Omental fat pad (tissue), 4 donors: ENCODE measurements at places on chromosomes 5 and 9. TPM values are rescaled to one million over a fixed set of nuclear protein-coding genes. Genes with fewer than 3 reads are reported as not detected.

DNA sequence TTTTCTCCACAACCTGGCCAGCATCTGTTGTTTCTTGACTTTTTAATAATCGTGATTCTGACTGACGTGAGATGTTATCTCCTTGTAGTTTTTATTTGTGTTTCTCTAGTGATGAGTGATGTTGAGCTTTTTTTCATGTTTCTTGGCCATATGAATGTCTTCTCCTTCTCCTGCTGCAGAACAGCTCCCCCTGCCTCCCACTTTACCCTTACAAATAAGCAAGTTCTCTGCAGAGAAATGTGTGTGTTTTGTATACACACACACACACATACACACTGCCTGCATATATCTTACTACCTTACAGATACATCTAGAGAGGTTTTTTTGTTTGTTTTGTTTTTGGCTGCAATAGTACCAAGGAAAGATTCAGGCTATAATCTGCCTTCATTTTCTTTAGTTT lies 88.7 kb upstream of the PHF24 start:
- DNase-seq = no peak

CTSV gene
- total RNA-seq = 0.84 TPM

DNA sequence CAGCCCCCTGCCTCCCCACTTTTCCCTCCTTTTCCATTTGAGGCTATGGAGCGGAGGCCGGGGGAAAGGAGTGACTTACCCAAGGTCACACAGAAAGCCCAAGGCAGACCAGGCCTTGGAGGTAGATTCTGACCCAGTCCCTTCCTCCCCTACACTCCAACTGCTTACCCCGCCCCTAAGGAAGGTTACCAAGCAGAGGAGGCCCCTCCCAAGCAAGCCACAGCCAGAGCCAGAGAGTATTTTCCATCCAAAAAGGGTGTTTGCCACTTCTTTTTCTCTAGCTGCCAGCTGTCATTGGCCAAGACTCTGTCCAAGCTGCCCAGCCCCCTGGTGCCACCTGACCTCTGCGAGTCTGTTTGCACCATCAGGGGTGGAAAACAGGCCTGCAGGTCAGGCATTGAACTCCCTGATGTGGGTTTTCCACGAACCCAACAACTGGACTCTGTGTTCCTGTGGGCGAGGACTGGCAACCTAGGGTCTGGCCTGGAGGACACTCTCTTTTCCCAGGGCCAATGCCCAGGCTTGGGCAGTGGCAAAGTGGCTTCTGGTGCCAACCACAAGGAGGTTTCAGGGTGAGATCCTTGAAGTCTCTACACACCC lies 6.3 kb upstream of the ASS1 start:
- no peak for DNase-seq

DNA sequence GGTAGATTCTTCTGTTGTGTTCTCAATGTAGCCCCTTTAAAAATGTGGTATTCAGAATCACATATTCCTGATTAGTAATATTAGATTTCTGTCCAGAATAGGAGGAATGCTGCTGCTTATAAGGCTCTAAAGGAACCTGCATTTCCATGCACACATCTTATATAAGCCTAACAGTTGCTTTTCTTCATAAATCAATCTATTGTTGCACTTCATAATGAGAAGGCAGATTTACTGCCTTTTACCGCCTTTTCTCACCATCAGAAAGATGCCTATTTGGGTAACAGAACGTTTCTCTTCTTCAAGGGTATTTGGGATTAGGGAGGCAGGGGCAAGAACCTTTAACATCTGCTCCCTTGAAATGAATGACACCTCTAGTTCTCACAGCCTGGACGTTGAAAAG lies 243.4 kb downstream of the MLLT3 start:
- DNase-seq = no peak

PALM2AKAP2 gene
- total RNA-seq = 23.4 TPM

MRPL41 gene
- 78.5 TPM for total RNA-seq

TMEM174 gene
- not detected for total RNA-seq

POU5F2 gene
- total RNA-seq = 3.6 TPM

- no peak for DNase-seq
Observed at GRCh38 chr5:172043865-172044264, 37.4 kb upstream of the FBXW11 start.

DNA sequence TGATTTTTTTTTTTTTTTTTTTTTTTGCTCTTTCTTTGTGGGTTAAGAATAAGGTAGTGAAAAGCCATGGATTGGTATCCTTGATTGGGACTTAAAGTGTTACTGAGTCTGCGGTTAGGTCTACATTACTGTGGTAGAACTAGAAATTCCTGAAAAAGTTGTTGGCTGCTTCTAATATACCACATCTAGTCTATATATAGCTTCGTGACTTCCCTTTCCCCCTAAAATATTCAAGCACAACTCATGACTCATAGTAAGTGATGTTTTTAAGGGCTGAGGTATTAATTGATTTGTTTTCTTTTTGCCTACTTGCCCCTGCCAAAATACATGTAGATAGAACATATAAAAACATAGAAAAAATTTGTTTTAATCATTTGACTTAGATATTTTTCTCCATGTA lies 247.6 kb downstream of the TMEM232 start:
- no peak for DNase-seq

DNA sequence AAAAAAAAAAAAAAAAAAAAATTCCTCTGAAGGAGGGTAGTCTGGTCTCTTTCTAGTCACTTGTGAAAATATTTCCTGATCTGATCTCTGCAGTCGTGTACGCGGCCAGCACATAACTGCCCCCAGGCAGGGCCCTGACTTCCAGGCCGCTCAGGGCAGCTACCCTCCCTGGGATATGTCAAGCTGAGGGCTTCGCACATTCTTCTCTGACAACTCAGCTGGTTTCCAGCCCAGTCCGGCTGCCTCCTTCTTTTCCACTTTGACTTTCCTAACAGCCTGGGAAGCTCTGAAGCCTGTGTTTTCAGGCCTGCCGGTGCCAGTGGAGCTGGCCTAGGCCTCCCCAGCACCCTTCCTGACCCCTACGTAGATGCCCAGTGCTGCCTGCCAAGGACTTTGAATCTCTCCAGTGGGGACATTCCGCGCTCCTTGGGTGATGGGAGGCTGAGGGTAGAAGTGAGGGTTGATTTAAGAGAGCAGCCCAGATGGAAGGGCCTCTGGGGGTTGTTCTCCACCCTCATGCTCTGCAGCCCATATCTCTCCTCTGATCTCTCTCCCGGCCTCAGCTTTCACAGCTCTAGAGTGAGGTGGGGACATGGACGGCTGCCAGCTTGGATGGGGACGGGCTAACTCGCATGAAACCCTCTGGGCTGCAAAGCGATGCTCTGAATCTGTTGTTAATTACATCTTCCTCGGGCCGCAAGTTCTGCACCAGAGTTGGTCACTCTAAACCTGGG lies 20.7 kb downstream of the COL5A1 start:
- no peak for DNase-seq

- no peak for DNase-seq
Observed at GRCh38 chr5:16260000-16260399, 80.4 kb upstream of the MARCHF11 start.

ITGA2 gene
- 2.2 TPM for total RNA-seq

- no peak for DNase-seq
Observed at GRCh38 chr5:73901043-73901442, 275.0 kb downstream of the ARHGEF28 start.

DNA sequence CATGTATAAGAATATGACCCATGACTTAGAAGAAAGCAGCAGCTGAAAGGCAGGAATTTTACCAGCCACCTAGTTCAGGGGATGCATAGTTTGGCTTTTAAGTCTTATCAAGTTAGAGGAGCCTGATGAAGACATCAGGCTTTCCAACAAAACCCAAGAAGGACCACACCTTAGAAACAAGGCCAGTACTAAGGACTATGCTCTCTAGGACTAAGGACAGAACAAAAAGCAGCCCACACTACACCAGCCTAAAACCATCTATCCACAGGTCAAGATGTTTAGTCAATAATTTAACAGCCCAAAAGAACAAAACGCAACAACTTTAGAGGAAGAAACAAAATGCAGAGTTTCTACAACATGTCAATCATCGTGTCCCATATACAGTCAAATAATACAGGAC lies 408.9 kb upstream of the RGMB start:
- no peak for DNase-seq

DNA sequence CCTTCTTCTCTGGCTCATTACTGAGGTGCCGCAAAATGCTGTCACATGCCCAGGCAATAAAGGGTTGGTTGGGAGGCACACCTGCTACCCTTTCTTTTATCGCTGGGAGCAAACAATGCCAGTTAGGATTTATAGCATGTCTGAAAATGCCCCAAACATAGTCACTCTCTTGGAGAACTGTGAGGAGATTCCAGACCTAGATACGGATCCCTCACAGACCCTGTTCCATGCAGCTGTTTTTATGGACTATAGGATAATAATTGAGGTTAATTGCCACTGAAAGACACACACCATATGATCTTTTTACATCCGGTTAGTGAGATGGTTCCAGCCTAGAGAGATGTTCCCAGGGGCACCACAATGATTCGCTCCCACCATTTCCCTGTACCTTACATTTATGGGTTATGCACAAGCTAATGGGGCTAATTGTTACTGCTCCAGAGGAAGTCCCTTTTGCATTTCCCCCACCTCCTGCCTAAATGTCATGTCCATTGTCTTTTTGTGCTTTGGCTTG lies 318.1 kb downstream of the PIK3R1 start:
- DNase-seq = no peak

FUT7 gene
- 0.31 TPM for total RNA-seq

C5orf47 gene
- not detected for total RNA-seq

GRCh38 chr5:142391058-142391845 lies 66.4 kb upstream of the SPRY4 start:
- no peak for DNase-seq

ENHO gene
- total RNA-seq = not detected

GRCh38 chr5:96143450-96143849 lies 181.8 kb upstream of the ELL2 start:
- DNase-seq = no peak

LRRC19 gene
- not detected for total RNA-seq

- no peak for DNase-seq
Observed at GRCh38 chr9:134219646-134220060, 55.3 kb upstream of the RNU6ATAC start.

CNOT6 gene
- 14.0 TPM for total RNA-seq

- DNase-seq = no peak
Observed at GRCh38 chr5:170353011-170353761, 36.0 kb downstream of the KCNMB1 start.

- DNase-seq = no peak
Observed at GRCh38 chr5:67306965-67307607, 110.5 kb upstream of the CD180 start.

GRCh38 chr9:76159293-76159926 lies 234.8 kb downstream of the RFK start:
- DNase-seq = no peak

GFRA3 gene
- not detected for total RNA-seq

- DNase-seq = no peak
Observed at GRCh38 chr9:127756233-127756632, 21.1 kb upstream of the TOR2A start.

DNA sequence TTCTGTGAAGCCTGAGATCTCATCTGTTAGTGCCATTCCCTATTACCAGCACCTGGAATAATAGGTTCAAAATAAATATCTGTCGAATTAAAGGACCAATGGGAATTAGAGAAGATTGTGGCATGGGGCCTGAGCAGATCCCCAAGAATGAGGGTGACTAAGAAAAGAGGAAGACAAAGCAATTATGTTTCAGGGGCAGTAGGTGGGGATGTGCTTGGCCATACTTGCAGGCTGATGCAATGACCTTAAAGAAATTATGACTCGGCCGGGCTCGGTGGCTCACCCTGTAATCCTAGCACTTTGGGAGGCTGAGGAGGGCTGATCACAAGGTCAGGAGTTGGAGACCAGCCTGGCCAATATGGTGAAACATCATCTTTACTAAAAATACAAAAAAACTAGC lies 562.8 kb downstream of the PTPRD start:
- DNase-seq = no peak

DNA sequence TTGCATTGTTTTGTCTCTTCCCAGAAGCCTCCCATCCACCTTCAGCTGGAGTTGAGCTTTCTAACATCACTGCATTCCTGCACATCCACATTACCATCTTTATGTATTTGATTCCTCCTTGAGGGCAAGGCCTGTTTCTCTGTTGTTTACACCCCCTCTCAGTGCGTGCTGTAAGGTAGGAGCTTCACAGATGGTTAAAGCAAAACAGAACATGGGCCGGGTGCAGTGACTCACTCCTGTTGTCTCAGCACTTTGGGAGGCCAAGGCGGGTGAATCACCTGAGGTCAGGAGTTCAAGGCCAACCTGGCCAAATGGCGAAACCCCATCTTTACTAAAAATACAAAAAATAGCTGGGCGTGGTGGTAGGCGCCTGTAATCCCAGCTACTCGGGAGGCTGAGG lies 110.9 kb downstream of the KCNIP1 start:
- DNase-seq = no peak
